ENCODE measurements at places on chromosomes 1 and 21. TPM values are rescaled to one million over a fixed set of nuclear protein-coding genes. Genes with fewer than 3 reads are reported as not detected.

Gene GABRD
- total RNA-seq: not detected

Gene SYPL2
- not detected for total RNA-seq

Gene OR2AK2
- total RNA-seq: not detected

Gene CAPN8
- total RNA-seq: not detected

Data from activated CD4-positive, alpha-beta memory T cell treated with anti-CD3 and anti-CD28 coated beads for 36 hours (primary cell).